ENCODE measurements at places on chromosomes 3 and 15. TPM values are rescaled to one million over a fixed set of nuclear protein-coding genes. Genes with fewer than 3 reads are reported as not detected.

Gene POC1A
- total RNA-seq, result 3.3 TPM

Gene PDE8A
- total RNA-seq, result 17.0 TPM

Gene DNAH1
- total RNA-seq, result 1.2 TPM

Gene CHRFAM7A
- total RNA-seq, result 0.51 TPM

Gene ATOSA
- total RNA-seq, result 16.6 TPM

Gene GALNT15
- total RNA-seq, result 0.53 TPM

Gene TMED3
- 120 TPM for total RNA-seq

Gene CCDC191
- total RNA-seq, result 1.6 TPM

Gene SNX22
- total RNA-seq, result under 0.01 TPM

Gene GOLGA6D
- not detected for total RNA-seq

Gene OCA2
- 0.26 TPM for total RNA-seq
